ENCODE measurements at places on chromosomes 2 and 18.

- DNase-seq = no peak
Observed at GRCh38 chr2:10052216-10052615, 8.9 kb downstream of the KLF11 start.

- no peak for DNase-seq
Observed at GRCh38 chr2:136175466-136175865, 57.5 kb upstream of the CXCR4 start.

GRCh38 chr18:7205346-7205745, 25.5 kb upstream of the LRRC30 start:
- DNase-seq = no peak

DNA sequence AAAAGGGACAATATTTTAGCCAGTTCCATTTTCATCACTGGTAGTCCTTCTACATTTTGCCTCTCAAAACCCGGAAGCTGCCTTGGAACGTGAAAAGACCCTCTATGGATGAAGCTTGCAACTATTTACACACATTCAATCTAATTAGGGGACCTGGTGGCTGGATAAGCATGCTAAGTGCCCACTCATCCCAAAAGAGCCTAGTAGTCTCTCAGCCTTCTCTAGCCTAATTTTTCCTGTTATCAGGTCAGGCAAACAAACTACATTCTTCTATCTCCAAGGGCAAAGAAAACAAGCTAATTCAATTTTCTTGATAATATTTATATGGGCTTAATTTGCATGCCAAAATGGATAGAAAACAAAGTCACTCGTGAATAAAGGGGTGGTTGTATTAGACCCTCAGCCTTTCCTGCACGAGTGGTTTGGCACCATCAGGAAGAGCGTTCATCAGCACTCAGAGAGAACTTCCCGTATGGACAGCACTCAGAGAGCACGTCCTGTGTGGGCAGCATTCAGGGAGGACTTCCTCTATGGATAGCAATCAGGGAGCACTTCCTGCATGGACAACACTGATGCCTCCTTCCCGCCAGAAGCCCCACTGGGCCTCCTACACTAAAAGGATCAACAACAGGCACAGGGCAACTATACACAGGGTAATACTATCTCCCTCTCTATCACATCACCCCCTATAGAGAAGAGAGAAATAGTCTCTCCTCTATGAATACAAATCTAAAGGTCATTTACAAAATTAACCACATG, 122.2 kb downstream of the RBMS1 start:
- DNase-seq = no peak

GRCh38 chr2:96970910-96971309, 15.5 kb downstream of the FAM178B start:
- DNase-seq = no peak

DNA sequence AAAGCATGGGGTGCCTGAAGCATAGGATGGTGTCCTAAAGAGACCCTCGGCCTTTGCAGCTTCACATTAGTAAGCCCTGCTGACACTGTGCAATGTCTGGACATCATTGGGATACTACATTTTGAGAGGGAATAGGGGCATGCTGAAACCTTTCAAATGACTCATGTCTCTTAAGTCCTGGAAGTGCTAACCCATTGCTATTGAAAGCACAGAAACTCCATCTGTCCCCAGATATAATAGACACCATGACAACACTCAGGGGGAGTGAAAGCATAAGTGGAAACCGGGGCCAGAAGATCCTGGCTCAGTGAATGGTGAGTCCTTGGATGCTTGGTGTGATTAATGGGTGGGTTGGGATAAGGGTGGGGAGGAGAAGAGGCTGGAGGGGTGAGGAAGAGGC, 595.5 kb upstream of the ID2 start:
- DNase-seq = no peak

DNA sequence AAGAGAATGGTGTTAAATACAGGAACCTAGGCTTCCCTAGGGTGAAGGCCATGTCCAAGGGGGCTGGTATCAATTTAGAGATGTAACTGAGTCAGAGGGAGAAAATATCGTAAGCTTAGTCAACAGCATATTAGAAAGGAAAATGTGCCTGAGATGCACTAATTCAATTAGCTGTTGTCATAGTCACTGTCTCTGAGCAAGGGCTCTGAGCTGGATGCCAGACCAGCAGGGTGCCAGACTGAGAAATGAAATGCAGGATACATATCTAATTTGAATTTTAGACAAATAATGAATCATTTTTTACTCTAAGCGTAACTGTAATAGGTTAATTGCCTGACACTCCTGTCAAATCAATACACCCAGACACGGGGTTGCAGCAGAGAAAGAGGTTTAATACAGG, 11.4 kb upstream of the SLC35F6 start:
- DNase-seq = no peak

- no peak for DNase-seq
Observed at GRCh38 chr18:23967321-23968089, 47.0 kb upstream of the TTC39C start.

DNA sequence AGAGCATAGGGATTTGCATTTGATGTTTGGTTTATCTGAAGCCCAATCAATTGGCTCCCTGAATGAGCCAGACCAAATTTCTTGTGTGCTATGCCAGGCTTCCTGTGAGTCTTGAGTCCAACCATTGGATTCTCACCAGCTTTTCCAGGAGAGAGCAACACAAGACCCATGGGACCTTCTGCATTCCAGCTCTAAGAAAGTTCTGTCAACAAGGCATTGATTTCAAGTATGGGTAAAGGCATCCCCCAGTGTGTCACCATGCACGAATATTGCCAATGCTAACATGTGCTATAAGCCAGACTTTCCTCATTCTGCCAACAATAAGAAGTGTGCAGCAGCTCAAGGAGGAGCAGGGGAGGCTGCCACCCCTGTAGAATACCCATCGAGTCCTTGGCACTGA, 266.6 kb downstream of the ETAA1 start:
- no peak for DNase-seq

- no peak for DNase-seq
Observed at GRCh38 chr2:24559473-24560113, 68.5 kb downstream of the NCOA1 start.

Measured in omental fat pad (tissue), 4 donors.